ACHN (cell line): ENCODE measurements at places on chromosomes 16 and 17.

DNA sequence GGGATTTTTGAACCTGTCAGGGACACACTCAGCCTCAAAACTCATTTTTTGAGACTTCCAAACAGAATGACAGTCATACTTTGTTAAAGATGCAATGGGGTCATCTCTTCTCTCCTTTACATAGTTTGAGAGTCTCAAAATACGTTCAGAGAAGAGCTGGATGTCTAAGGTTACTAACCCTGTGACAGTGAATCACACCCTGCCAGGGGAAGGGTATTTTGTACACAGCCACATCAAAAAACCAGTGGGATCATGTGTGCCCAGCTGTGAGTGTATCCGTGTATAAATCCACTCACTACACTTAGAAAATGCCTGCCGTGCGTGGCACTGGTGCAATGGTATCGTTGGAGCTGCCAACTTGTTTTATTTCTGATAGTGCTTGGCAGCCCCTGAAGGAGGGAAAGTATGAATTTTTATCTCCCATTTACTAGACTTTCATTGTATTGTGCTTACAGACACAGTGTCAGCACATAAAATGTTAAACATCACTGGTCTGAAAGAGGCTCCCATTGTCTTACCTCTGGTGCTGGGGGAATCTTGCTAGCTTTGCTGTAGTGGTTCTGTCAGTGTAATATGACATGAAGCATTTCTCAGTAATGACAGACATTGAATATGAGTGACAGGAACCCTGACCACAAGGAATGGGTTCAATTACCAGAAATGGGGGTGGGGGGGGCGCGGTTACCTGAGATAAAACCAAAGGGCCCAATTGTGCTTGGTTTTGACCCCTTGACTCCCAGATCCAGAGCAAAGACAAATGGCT, 256.3 kb downstream of the FTO start:
- DNase-seq = no peak

DNA sequence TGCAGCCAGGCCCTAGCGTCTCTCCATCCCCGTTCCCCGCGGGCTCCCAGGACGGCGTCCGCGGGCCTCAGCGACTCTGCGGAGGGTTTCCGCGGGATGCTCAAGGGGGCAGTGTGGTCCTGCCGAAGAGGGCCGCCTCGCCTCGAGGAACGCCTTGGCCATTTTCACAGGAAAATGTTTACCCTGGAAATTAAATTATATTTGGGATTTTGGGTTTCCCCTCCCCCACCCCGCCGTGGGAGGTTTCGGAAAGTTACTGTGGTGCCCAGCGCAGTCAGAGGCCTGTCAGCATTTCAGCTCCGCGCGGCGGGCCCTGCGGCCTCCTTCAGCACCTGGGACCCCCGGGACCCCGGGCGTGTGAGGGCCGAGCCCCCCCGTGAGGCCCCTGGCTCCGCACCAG, 94.5 kb downstream of the PCTP start:
- DNase-seq = no peak

- no peak for DNase-seq
Measured at GRCh38 chr16:12546918-12547607, 256.6 kb downstream of the CPPED1 start.

GRCh38 chr17:28719021-28719433, 758 bp upstream of the RPL23A start:
- no peak for DNase-seq

GRCh38 chr16:11202260-11203091, 53.5 kb downstream of the SOCS1 start:
- DNase-seq = peak; percentile 44

GRCh38 chr16:10920726-10921427, 21.4 kb downstream of the DEXI start:
- no peak for DNase-seq

- no peak for DNase-seq
Measured at GRCh38 chr17:43745541-43745940, 13.1 kb downstream of the SOST start.

DNA sequence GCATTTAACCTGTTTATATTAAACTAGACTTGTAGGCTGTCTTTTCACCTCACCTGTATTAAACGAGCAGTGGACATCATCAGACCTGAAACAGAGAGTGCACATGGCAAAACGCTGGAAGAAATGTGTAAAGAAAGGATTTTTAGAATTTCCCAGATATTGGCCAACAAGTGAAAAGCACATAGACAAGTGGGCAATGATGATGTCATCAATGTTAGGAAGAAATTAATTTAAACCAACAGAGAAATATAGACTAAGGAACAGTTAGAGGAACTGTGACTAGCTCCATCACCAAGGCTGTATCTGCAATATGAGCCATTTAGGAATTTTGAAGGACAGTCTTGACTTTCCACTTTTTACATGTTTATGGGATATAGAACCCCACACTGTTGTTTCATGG, 67.1 kb upstream of the SLC12A3 start:
- no peak for DNase-seq

DNA sequence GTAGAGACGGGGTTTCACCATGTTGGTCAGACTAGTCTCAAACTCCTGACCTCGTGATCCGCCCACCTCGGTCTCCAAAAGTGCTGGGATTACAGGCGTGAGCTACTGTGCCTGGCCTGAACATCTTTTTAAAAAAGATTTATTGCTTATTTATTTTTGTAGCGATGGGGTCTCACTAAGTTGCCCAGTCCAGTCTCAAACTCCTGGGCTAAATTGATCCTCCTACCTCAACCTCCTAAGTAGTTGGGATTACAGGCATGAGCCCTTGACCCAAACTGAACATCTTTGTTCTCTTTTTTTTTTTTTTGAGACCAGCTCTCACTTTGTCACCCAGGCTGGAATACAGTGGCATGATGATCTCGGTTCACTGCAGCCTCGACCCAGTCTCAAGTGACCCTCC, 27.5 kb downstream of the DDX19A start:
- DNase-seq = no peak

- no peak for DNase-seq
Measured at GRCh38 chr16:55568207-55568606, 1.7 kb downstream of the CAPNS2 start.

GRCh38 chr16:79740252-79740651, 139.7 kb upstream of the MAF start:
- no peak for DNase-seq

GRCh38 chr17:49603238-49603637, 27.6 kb downstream of the NXPH3 start:
- DNase-seq = no peak

DNA sequence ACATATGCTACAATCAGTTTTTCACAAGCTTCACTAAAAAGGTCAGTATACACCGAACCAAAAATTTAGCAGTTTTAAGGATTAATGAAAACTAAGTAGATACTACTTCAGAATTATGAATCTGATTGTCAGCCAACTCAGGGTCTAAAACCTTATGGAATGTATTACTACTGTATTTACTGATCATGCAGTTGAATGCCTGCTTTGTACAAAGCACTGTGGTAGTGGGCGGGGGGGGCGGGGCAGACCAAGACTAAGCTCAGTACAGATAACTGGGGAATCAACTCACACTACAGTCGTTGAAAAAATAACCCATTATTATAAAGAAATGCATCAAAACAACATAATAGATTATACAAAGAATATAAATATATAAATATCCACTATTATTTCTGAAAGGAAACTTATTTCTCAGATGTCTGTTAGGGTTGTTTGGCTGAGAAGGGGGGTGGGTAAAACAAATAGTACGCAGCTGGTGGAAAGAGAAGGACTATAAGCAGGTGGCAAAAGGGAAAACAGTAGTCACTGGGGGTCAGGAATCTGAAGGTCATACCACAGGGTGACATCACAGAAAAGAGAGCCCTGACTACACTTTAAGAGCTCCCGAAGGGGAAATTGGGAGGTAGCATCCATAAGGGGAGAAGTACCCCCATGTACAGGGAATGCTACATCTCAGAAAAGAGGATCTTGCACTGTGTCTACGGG, 109.4 kb upstream of the AXIN2 start:
- DNase-seq = no peak

- no peak for DNase-seq
Measured at GRCh38 chr17:80453998-80454556, 22.3 kb downstream of the NPTX1 start.

GRCh38 chr17:58254803-58255202, 16.4 kb downstream of the LPO start:
- no peak for DNase-seq

GRCh38 chr16:68636064-68636560, 9.0 kb upstream of the CDH3 start:
- DNase-seq = no peak

DNA sequence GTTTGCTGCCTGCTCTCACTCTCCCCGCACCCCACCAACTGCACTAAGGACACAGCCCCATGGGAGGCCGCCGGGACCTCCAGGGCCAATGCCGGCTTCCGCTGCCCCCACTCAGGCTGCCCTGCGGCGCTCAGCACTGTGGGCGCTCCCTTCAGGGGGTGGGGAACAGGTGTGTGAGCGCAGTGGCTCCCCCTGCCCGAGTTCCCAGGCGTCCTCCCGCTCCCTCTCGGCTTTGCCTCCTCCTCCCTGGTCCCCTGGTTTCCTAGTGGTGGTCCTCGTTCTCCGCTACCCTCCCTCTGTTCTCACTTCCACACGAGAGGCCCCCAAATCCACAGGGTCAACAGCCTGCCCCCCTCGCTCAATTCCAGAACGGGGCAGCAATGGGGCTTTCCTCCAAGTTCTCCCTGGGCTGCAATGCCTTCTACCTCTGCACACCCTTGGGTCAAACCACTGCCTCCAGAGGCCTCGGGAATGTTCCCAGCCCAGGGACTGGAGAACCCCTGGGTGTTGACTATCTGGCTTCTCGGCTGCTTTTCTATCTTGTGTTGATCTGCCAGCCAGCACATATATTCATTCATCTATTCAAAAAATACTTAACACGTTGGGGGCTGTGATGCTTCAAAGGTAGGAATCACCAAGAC, 9.9 kb downstream of the FOXJ1 start:
- DNase-seq = no peak

GRCh38 chr16:66388350-66389139, 22.1 kb downstream of the CDH5 start:
- DNase-seq = no peak

DNA sequence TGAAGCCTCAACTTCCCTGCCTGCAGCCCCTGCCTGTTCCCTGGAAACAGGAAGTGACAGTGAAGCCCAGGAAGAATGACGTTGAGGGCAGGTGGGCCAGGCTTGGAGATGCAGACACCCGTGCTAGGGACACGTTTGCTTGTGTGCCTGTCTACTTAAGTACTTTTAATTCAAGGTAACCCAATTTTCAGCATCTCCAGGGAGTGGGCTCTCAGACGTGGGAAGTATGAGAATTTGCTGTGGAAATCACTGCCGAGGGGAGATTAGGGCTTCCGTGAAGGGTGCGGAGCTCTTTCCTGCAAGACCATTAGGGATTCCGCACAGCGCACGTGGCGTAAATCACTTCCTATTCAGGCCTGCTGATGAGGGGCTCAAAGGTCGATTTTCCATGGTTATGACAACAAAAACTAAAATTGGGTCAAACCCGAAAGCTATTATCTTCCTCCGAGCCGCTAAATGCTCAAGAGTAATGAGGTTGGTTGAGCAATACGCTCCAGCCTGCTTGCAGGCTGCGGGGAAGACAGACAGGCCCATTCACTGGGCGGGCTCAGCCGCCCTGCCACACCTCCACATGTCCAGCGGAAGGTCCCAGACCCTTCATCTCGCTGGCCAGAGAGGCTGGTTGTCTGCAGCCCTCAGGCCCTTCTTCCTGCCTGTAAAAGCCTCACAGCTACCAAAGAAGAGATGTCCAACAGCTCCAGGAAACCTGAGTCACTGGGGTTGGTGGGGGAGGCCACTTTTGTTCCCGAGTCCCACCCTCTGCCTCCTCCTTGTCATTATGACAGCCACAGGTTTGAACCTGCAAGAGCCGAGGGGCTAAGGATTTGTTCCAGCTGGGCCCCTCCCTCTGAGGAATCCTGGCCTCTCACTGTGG, 109.9 kb downstream of the RBFOX3 start:
- DNase-seq = no peak

DNA sequence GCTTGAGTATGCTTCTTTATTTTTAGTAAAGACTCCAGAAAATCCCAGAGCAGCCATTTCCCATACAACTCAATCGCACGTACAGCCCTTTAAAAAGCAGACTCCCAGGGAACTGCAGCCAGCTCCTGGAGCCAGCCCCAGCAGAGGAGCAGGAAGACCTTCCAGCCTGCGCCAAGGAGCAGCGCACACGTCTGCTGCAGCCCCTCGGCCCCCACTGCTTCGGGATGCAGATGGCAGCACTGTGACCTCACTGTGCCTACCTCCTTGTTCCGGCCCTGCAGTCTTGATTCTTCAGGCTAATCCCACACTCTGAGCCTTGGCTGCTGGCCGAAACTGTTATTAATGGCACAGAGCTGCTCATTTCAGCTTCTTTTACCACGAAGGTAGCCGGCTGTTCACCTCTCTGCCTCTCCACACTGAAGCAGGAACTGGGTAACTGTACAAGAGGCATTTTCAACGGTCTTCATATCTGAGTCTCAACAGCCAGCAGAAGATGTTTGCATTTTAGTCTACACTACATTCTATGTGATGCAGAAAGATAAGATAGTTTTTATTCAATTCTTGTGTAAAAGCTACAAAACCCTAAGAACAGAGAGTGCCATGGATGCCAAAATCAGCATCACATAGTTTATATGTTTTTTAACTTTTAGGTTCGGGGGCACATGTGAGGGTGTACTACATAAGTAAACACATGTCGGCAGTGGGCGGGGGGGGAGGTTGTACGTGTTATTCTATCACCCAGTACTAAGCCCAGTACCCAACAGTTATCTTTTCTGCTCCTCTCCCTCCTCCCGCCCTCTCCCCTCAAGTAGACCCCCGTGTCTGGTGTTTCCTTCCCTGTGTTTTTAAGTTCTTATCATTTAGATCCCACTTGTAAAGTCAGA, 130.9 kb downstream of the ANKRD11 start:
- no peak for DNase-seq

DNA sequence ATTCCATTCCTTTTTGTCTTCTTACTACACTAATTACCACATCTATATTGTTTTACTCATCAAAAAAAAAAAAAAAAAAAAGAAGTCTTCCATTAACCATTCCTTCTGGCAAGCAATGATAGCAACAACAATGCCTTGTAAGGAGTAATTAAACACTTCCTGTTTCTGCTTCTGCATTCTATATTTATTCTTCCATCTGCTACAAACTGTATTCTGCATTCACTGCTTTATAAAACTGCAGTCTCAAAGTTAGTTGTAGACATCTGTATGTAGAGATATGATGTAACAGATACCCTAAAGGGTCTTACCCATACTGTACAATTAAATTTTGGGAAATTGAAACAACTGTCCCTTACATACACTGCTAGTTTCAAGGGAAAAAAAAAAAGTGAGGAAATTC, 28.7 kb upstream of the ABCA6 start:
- DNase-seq = no peak
